ENCODE measurements at places on chromosomes 12 and 14. TPM values are rescaled to one million over a fixed set of nuclear protein-coding genes. Genes with fewer than 3 reads are reported as not detected.

MANSC4 gene
- not detected for total RNA-seq

HELB gene
- total RNA-seq = 40.1 TPM

BMAL2 gene
- 19.9 TPM for total RNA-seq

PIWIL1 gene
- not detected for total RNA-seq

OAS1 gene
- 20.9 TPM for total RNA-seq

ZC2HC1C gene
- 3.7 TPM for total RNA-seq

PARPBP gene
- total RNA-seq = 23.7 TPM

NRL gene
- 1.7 TPM for total RNA-seq

KRT83 gene
- not detected for total RNA-seq

RIPK3 gene
- total RNA-seq = 12.9 TPM

DNA sequence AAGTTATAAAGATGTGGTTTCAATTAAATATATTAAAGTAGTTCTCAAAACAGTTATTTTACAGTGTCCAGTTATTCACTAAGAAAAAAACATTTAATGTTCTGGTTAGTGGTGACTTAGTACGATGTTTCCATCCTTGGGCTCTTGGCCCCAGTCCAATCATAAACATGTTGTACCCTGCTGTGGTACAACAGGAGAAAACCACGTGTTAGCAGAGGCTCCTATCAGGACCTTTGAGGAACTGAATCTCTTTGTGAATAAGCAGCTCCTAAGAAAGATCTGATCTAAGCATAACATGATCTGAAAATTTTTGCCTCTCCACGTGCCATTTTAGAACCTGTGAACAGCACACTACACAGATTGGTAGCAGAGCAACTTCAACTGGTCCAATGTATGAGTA is 234.0 kb downstream of the SYT1 start:
- H3K36me3 ChIP-seq = no peaks in the 10 kb centered on the region
- no peak overlapping the region for H3K27ac ChIP-seq
- H3K4me3 ChIP-seq = no peak overlapping the region

DNA sequence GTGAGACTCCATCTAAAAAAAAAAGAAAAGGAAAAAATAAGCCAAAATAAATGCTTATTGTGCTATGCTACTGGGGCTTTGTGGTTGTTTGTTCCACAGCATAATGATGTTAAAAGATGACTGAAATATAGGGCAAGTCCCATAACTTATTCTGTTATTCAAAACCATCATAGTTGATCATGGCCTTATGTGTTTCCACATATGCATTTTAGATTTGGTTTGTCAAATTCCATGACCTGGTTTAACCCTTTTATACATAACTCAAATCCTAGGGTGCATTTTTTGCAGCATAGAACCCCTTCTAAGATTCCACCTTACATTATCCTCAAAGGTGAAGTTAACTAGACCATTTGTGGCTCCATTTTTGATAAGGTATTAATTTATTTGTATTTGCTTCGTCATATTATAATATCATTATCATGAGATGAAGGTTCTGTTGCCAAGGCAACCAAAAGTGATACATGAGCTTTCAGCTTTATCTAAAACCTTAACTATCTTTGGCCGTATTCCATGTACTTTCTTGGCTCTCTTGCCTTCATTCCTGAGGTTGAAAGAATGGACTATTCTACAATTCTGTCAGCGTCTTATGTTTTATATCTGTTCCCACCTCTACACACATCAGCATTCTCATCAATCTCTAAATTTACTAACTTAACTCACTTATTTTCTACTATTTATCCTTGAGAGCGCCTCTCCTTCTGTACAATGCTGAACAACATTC is 138.7 kb upstream of the DYRK2 start:
- H3K4me3 ChIP-seq = no peak overlapping the region
- H3K27ac ChIP-seq = no peak overlapping the region
- no peak for ATAC-seq
- no peaks in the 10 kb centered on the region for H3K27me3 ChIP-seq

DNA sequence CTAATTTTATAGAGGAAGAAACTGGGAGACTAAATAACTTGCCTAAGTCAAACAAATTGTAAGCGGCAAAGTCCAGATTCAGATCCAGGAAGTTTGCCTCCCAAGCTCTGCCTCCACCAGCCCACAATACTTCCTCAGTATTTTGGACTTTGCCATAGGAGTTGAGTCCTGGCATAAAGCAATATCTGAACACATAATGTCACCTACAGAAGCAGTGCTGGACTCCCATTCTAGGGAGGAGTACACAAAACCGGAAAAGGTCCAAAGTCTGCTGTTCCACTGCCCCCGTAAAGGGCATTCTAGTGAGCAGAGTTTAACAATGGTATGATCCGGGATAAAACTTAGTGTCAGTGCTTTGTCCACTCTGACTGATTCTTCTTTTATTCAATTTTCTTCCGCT is 340.5 kb downstream of the FUT8 start:
- H3K36me3 ChIP-seq = no peaks in the 10 kb centered on the region
- no peaks in the 10 kb centered on the region for H3K27me3 ChIP-seq
- peaks cover 5% of the 10 kb centered on the region for H3K4me1 ChIP-seq
- H3K4me3 ChIP-seq = no peak overlapping the region
- ATAC-seq = no peak

- peak overlapping the region; percentile 89 for H3K27ac ChIP-seq
- H3K36me3 ChIP-seq = no peaks in the 10 kb centered on the region
- H3K4me1 ChIP-seq = peaks cover 37% of the 10 kb centered on the region
Measured at GRCh38 chr14:71267007-71267513, 359.8 kb downstream of the PCNX1 start.

DNA sequence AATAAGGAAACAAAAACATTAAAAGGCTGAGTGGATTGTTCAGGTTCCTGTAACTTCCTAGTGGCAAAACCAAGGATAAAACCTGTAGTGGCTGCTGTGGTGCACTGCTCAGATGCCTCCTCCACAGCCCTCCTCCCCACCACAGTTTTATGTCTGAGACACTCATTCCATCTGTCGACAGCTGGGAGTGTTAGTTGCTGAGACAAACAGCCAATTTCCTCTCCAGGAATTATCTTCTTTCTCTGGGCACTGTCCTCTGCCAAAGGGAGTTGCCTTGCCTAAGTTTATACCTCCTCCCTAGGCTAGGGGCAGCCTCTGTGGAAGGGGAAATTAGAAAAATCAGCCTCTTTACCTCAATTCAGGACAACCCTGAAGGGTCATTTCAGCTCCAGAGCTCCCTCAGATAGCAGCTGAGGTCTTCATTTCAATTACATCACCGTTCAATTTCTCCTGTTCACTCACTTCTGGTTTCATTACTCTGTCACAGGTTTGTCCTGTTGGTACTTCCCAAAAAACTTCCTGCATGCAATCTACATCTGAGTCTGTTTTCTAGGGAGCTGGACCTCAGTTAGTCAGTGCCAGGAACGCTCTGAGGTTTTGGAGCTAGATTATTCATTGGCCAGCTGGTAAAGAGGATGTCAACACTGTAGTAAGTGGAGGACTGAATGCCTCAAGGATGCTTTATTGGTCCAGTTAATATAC is 74.9 kb upstream of the ATP2B1 start:
- H3K4me1 ChIP-seq = no peaks in the 10 kb centered on the region
- no peaks in the 10 kb centered on the region for H3K36me3 ChIP-seq
- no peak overlapping the region for H3K27ac ChIP-seq
- no peak for ATAC-seq
- H3K4me3 ChIP-seq = no peak overlapping the region

- H3K4me3 ChIP-seq = no peak overlapping the region
- no peak for ATAC-seq
- no peaks in the 10 kb centered on the region for H3K27me3 ChIP-seq
- H3K4me1 ChIP-seq = peaks cover 3% of the 10 kb centered on the region
- peaks cover 17% of the 10 kb centered on the region for H3K36me3 ChIP-seq
- H3K27ac ChIP-seq = no peak overlapping the region
Measured at GRCh38 chr12:11016937-11017336, 5.5 kb downstream of the TAS2R19 start.

DNA sequence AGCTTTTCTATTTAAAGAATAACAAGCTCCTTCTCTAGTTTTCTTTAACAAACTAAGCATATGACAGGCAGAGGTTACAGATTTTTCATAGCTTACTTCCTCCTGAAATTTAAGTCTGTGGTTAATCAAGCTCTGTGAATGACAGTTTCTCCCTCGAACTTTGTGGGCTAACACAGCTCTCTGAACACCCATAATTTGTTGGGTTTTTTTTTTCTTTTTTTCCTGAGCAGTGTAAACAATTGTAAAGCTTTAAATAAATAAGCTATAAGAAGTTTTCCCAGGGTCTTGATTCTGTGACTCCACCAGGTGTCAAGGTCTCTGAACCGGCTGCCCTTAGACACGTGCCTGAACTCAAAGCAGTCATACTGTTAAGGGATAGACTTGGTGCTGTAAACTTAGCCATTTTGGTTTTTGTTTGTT is 128.1 kb upstream of the AMIGO2 start:
- H3K4me3 ChIP-seq = peak overlapping the region; percentile 88
- H3K27ac ChIP-seq = peak overlapping the region; percentile 96
- peaks cover 56% of the 10 kb centered on the region for H3K4me1 ChIP-seq
- ATAC-seq = no peak
- peaks cover 92% of the 10 kb centered on the region for H3K36me3 ChIP-seq
- no peaks in the 10 kb centered on the region for H3K27me3 ChIP-seq

DNA sequence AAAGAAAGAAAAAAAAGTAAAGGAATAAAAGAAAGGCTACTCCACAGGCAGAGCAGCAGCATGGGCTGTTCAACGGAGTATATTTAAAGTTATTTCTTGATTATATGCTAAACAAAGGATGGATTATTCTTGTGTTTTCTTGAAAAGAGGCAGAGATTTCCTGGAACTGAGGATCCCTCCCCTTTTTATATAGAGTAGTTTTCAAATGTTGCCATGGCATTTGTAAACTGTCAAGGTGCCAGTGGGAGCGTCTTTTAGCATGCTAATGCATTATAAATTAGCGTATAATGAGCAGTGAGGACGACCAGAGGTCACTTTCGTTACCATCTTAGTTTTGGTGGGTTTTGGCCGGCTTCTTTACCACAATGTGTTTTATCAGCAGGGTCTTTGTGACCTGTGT is 383.0 kb downstream of the PCNX1 start:
- no peaks in the 10 kb centered on the region for H3K4me1 ChIP-seq
- no peaks in the 10 kb centered on the region for H3K27me3 ChIP-seq
- peak overlapping the region; percentile 4 for H3K4me3 ChIP-seq
- no peaks in the 10 kb centered on the region for H3K36me3 ChIP-seq

DNA sequence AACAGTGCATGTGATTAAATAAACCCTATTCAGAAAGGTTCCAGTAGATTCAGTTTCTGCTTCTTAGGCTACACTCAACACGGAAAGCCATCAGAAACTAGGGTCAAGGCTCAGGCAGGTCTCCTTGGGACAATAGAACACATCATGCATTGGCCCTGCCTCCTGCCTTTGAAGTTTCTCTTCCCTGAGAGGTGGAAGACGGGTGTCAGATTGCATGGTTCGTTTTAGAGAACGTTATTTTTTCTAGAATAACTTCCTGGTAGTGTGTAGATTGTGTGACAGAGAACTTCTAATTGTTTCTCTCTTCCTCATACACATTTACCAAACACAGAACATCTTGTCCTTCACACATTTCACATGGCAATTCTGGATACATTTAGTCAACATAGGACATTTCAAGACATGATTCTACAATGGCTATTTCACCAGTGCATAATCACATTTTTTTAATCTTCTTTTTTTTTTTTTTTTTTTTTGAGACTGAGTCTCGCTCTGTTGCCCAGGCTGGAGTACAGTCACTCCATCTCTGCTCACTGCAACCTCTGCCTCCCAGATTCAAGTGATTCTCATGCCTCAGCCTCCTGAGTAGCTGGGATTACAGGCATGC is 106.6 kb upstream of the AMN1 start:
- H3K4me1 ChIP-seq = peaks cover 15% of the 10 kb centered on the region
- ATAC-seq = no peak
- no peak overlapping the region for H3K4me3 ChIP-seq
- no peaks in the 10 kb centered on the region for H3K27me3 ChIP-seq

- H3K4me1 ChIP-seq = no peaks in the 10 kb centered on the region
- no peak overlapping the region for H3K4me3 ChIP-seq
- no peak for ATAC-seq
Measured at GRCh38 chr12:93144109-93144508, 215.0 kb upstream of the EEA1 start.

DNA sequence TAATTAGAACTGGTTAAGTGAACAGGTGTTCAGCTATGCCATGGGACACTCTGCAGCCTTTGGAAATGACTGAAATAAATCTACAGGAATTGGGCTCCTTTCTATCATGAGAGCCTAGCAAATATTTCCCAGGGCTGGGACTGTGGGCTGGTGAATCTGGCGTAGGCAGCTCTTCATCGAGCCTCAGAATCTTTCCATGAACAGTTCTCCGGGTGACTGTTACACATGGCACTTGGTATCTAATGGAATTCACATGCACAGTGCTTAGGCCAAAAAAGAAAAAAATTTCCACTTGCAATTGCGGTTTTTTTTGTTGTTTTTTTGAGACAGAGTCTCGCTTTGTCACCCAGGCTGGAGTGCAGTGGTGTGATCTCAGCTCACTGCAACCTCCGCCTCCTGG is 32.1 kb downstream of the PRKAB1 start:
- H3K4me3 ChIP-seq = no peak overlapping the region
- H3K4me1 ChIP-seq = no peaks in the 10 kb centered on the region
- H3K36me3 ChIP-seq = no peaks in the 10 kb centered on the region
- no peak overlapping the region for H3K27ac ChIP-seq
- no peak for ATAC-seq

GRCh38 chr12:90060031-90060430 is 351.4 kb upstream of the ATP2B1 start:
- H3K27ac ChIP-seq = no peak overlapping the region
- H3K36me3 ChIP-seq = no peaks in the 10 kb centered on the region
- ATAC-seq = no peak
- H3K4me3 ChIP-seq = no peak overlapping the region
- no peaks in the 10 kb centered on the region for H3K4me1 ChIP-seq
- no peaks in the 10 kb centered on the region for H3K27me3 ChIP-seq

GRCh38 chr12:56931474-56931978 is 2.7 kb downstream of the SDR9C7 start:
- no peak overlapping the region for H3K4me3 ChIP-seq
- H3K36me3 ChIP-seq = no peaks in the 10 kb centered on the region
- H3K27me3 ChIP-seq = peaks cover 3% of the 10 kb centered on the region
- peaks cover 5% of the 10 kb centered on the region for H3K4me1 ChIP-seq

DNA sequence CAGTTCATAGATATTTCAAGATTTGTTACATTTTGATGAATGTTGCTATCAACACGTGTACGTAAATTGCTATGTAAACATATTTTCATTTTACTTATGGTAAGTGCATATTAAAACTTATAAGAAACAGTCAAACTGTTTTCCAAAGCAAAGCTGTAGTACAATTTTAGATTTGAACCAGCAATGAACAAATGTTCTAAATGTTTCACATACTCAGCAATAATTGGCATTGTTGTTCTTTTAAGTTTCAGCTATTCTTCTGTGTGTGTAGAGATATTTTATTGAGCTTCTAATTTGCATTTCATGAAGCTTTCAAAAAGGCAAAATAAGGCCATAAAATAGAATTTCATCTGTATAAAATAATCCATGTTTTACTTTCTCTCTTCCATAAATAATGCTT is 1433.2 kb downstream of the LRFN5 start:
- no peaks in the 10 kb centered on the region for H3K36me3 ChIP-seq
- H3K27me3 ChIP-seq = no peaks in the 10 kb centered on the region
- no peak for ATAC-seq

DNA sequence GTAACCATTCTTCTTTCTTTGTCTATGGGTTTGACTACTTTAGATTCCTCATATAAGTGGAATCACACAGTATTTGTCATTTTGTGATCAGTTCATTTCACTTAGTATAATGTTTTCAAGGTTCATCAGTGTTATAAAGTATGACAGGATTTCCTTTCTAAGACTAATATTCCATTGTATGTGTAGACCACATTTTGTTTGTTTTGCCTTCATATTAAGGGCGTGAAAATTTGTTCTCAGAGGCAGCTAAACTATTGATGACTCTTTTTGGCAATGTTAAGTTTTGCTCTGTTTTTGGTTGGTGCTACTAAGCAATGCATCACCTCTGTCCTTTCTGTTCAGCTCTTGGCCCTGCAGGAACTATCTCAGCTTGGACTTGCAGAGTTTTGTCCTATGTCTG is 1.7 kb upstream of the KLRG1 start:
- peaks cover 24% of the 10 kb centered on the region for H3K4me1 ChIP-seq
- no peaks in the 10 kb centered on the region for H3K36me3 ChIP-seq
- H3K27ac ChIP-seq = no peak overlapping the region
- ATAC-seq = peak; percentile 63

All from activated T-helper 17 cell treated with anti-CD3 and anti-CD28 coated beads, Interleukin-2, amount 50 U/mL, for 72 hours (primary cell).